ENCODE measurements at places on chromosomes 13 and 19. TPM values are rescaled to one million over a fixed set of nuclear protein-coding genes. Genes with fewer than 3 reads are reported as not detected.

Gene NLRP4
- not detected for total RNA-seq

Gene SIAH3
- not detected for total RNA-seq

Gene ZNF121
- 30.0 TPM for total RNA-seq

Gene KLK3
- total RNA-seq: not detected

Gene CBY2
- total RNA-seq: not detected

All from posterior vena cava (tissue), 2 donors.